BJ (cell line): ENCODE measurements at places on chromosomes 7 and 10.

GRCh38 chr7:74003621-74004020 is 24.4 kb upstream of the ELN start:
- no peak for DNase-seq

DNA sequence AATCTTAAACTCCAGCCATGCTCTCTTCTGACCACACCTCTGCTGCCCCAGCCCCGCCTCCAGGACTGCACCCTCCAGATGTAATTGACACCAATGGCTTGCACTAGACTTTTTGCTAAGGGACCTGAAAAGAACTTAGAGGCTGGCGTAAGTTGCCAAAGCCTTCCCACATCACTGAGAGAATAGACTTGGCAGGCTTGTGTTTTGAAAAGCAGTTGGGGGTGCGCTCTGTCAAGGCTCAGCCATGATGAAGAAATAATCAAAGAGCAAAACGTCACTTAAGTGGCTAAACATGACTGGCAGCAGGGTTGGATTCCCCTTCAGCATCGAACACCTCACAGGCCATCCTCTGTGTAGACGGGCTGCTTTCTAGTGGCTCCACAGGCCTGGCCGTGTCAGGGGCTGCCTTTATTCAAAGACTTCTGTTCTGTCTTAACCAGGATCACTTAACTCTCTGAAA is 195.2 kb upstream of the C7orf33 start:
- DNase-seq = no peak

GRCh38 chr7:40437498-40437897 is 302.7 kb downstream of the SUGCT start:
- DNase-seq = peak; percentile 98

- DNase-seq = no peak
Observed at GRCh38 chr10:102646610-102647442, 2.5 kb downstream of the TRIM8 start.

DNA sequence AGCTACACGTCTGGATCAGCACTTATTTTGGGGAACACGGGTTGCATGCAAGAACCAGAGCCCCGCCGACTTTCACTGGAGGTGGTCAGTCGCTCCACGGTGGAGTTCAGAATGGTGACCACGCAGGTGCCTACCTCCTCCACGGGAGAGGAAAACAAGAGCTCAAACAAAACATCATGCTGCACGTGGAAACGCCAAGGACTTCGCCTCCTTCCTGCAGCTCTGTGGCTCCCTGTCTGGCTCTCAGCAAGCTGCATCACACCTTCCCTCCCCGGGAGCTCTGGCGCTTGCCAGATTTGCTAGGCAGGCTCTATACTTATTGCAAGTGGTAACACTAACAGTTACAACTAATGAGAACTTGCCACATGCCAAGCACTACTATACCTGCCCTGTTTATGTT is 26.0 kb downstream of the GSDME start:
- DNase-seq = no peak

- DNase-seq = no peak
Observed at GRCh38 chr7:108046952-108047506, 44.1 kb upstream of the LAMB1 start.
